ENCODE measurements at places on chromosomes 4 and X. TPM values are rescaled to one million over a fixed set of nuclear protein-coding genes. Genes with fewer than 3 reads are reported as not detected.
A peak's percentile ranks its signal among the peaks of the same experiment; 100 is the strongest.

Gene BEND4
- 0.03 TPM for total RNA-seq

Gene PITX2
- 1.0 TPM for total RNA-seq

Gene FABP2
- total RNA-seq = not detected

Gene FOXR2
- total RNA-seq = not detected

Gene MAPK10
- 40.0 TPM for total RNA-seq

DNA sequence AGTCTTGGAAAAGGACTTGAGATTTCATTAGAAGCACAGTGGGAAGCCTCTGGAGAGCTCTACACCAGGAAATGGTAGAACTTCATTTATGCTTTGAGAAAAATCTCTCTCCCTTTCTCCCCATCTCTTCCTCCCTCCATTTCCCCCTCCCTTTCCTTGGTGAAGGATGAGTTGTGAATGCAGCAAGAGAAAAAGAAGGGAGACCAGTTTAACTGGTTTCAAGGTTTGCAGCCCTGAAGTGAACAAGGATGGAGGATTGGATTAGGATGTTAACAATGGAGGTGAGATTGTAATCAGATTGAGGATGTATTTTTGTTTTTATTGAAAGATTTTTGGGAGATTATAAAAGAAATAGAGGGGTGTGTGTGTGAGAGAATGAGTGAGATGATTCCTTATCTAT lies 99.5 kb downstream of the ANK2 start:
- no peak overlapping the region for H3K27ac ChIP-seq
- no peaks in the 10 kb centered on the region for H3K36me3 ChIP-seq
- H3K4me3 ChIP-seq = no peak overlapping the region
- DNase-seq = no peak
- peaks cover 3% of the 10 kb centered on the region for H3K4me1 ChIP-seq

GRCh38 chr4:165542476-165542875 lies 163.7 kb downstream of the CPE start:
- H3K36me3 ChIP-seq = no peaks in the 10 kb centered on the region
- H3K4me3 ChIP-seq = no peak overlapping the region
- no peaks in the 10 kb centered on the region for H3K4me1 ChIP-seq
- H3K27me3 ChIP-seq = peaks cover 2% of the 10 kb centered on the region
- no peak overlapping the region for H3K27ac ChIP-seq

- H3K4me1 ChIP-seq = no peaks in the 10 kb centered on the region
- no peaks in the 10 kb centered on the region for H3K27me3 ChIP-seq
- H3K36me3 ChIP-seq = no peaks in the 10 kb centered on the region
- no peak for DNase-seq
These were observed 288.5 kb downstream of the ASMT start for GRCh38 chrX:1903236-1903935.

- DNase-seq = no peak
- H3K36me3 ChIP-seq = no peaks in the 10 kb centered on the region
- no peaks in the 10 kb centered on the region for H3K27me3 ChIP-seq
These were observed 339.7 kb upstream of the VCX start for GRCh38 chrX:7503251-7503650.

GRCh38 chrX:136182414-136182813 lies 35.1 kb downstream of the FHL1 start:
- H3K27ac ChIP-seq = peak overlapping the region; percentile 68
- H3K4me3 ChIP-seq = no peak overlapping the region
- no peak for DNase-seq
- no peaks in the 10 kb centered on the region for H3K36me3 ChIP-seq

DNA sequence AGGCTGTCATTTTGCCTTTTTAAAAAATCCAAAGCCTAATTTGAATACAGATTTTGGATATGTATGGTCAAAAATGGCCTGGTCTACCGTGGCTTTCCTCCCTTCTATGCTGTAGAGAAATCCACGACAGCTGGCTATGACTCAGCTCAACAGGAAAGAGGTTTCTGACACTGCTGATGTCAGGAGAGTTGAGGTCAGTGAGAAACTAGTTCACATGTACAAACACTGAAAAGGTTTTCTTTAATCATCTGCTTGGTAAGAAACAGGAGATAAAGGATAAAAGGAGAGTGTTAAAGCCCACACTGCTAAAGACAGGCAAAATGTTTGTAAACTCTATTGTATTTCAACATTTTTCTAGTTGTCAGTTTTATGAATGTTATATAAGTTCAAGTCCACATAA lies 113.9 kb downstream of the NYX start:
- DNase-seq = peak; percentile 42
- no peaks in the 10 kb centered on the region for H3K4me1 ChIP-seq
- H3K36me3 ChIP-seq = no peaks in the 10 kb centered on the region
- H3K4me3 ChIP-seq = no peak overlapping the region

- H3K27ac ChIP-seq = no peak overlapping the region
- H3K36me3 ChIP-seq = no peaks in the 10 kb centered on the region
- no peak overlapping the region for H3K4me3 ChIP-seq
- no peaks in the 10 kb centered on the region for H3K4me1 ChIP-seq
- DNase-seq = no peak
These were observed 99.6 kb upstream of the TMEM150C start for GRCh38 chr4:82661181-82661992.
